Amniotic stem cell (primary cell): ENCODE measurements at places on chromosomes 3 and 15.

GRCh38 chr15:92391640-92392039 is 2.0 kb upstream of the ST8SIA2 start:
- no peak for DNase-seq

DNA sequence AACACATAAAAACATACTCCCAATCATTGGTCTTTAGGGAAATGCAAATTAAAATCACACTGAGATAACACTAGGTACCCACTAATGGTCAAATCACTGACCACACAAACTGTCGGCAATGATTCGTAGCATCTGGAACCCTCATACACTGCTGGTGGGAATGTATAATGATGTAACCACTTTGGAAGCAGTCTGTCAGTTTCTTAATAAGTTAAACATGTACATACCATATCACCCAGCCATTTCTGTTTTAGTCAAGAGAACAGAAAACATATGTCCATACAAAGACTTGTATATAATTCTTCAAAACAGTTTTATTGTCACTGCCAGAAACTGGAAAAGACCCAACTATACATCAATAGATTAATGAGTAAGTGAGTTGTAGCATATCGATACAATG is 63.3 kb upstream of the LRRC3B start:
- DNase-seq = no peak

DNA sequence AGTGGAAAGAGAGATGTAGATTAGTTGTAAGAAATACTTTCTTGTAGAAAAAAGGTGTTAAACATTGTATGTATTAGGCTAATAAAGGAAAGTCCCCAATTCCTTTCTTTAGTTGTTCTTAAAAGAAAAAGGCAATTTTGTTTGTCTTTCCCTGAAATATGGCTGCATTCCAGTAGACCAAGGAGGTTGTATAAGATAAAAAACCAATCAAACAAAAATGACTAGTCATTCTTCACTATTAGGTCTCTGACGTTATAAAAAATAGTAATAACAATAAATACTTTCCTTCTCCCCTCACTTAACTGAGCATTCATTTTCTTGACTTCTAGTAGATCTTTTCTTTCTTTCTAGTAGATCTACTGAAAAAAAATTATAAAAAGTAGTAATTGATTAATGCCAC is 8.6 kb upstream of the PPM1L start:
- no peak for DNase-seq

- DNase-seq = no peak
Observed at GRCh38 chr15:92494806-92495336, 101.2 kb downstream of the ST8SIA2 start.

DNA sequence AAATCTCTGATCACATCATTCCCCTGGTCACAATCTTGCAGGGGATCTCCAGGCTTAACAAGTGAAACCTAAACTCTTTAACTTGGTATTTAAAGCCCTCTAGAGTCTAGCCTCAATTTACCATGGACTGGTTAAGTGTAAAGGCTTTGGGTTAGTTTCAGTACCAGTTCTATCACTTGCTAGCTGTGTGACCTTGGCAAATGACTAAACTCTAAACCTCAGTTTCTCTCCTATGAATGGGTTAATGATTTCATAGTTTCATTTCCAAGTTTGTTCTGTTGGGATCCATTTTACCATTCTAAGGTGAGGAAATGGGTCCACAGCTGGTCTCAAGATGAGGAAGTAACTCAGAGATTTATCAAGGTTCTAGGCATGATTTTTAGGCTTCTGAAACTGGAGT is 38.8 kb upstream of the TIMP4 start:
- no peak for DNase-seq

DNA sequence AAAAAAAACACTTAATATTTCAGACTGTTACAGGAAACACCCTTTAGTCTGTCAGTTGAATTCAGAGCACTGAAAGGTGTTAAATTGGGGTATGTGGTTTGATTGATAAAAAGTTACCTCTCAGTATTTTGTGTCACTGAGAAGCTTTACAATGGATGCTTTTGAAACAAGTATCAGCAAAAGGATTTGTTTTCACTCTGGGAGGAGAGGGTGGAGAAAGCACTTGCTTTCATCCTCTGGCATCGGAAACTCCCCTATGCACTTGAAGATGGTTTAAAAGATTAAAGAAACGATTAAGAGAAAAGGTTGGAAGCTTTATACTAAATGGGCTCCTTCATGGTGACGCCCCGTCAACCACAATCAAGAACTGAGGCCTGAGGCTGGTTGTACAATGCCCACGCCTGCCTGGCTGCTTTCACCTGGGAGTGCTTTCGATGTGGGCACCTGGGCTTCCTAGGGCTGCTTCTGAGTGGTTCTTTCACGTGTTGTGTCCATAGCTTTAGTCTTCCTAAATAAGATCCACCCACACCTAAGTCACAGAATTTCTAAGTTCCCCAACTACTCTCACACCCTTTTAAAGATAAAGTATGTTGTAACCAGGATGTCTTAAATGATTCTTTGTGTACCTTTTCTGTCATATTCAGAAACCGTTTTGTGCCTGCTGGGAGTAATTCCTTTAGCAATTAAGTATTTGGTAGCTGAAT is 17.9 kb downstream of the TMEM43 start:
- DNase-seq = no peak

GRCh38 chr3:180980611-180981010 is 8.9 kb downstream of the DNAJC19 start:
- peak; percentile 9 for DNase-seq

GRCh38 chr3:88640581-88640980 is 466.8 kb upstream of the EPHA3 start:
- DNase-seq = no peak

GRCh38 chr3:119779731-119780383 is 2.0 kb upstream of the NR1I2 start:
- DNase-seq = no peak

DNA sequence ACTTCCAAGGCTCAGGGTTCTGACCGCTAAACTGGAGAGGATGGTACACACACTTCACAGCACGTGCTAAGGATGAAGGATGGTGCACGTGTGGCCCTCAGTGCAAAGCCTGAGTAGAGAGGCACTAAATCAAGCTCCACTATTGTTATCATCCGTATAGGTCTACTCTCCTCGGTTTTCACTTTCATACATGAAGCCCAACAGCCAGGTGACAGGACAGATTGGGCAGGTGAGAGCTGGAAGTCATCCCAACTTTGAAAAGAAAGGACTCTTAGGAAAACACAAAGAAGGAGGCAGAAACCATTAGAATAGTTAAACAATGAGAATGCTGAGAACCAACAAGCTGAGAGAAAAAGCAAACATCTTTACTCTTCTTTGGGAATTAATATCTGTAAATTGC is 21.1 kb downstream of the MAGI1 start:
- no peak for DNase-seq

GRCh38 chr3:194482196-194482593 is 4.6 kb downstream of the ATP13A3 start:
- no peak for DNase-seq

DNA sequence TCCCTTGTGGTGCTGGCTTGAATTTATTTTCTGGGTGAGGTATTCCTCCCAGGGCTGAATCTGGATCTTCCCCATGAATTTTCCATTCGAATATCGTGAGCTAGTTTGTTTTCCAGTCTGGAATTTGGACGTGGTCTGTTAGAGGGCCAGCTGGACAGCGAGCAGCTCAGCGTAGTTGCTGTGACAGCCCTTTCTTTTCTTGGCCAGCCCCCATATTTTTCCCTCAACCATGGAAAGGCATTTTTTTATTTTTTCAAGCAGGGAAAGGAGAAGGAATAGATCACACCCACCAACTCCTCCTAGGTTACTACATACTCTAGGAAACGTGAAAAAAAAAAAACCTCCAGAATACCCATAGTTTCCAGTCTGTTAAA is 152.0 kb downstream of the KLHL25 start:
- no peak for DNase-seq
